Effector memory CD4-positive, alpha-beta T cell (primary cell): ENCODE measurements at places on chromosomes 4 and X.

GRCh38 chrX:74510401-74510800 lies 89.1 kb downstream of the SLC16A2 start:
- no peak for DNase-seq

GRCh38 chr4:73053076-73053475 lies 16.4 kb downstream of the COX18 start:
- no peak for DNase-seq

- DNase-seq = no peak
Measured at GRCh38 chr4:186414390-186414789, 141.0 kb downstream of the MTNR1A start.

DNA sequence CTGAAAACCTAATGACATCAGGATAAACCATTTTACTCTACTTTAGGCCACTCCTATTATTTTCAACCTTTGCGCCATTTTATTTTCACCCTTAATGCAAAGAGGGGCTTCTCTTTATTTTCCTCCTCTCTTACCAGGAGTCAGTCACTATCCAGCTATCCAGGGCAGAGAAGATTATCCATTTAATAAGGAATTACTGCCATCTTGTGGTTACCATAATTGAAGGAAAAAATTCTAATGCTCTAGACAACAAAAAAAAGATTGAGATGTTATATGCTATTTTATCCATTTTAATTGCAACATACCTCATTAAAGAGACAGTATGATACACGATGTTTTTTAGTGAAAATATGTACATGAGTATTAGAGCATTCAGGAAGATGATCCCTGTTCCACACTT lies 514.5 kb upstream of the FAM241A start:
- no peak for DNase-seq

- no peak for DNase-seq
Measured at GRCh38 chr4:92100975-92101374, 202.8 kb upstream of the GRID2 start.

DNA sequence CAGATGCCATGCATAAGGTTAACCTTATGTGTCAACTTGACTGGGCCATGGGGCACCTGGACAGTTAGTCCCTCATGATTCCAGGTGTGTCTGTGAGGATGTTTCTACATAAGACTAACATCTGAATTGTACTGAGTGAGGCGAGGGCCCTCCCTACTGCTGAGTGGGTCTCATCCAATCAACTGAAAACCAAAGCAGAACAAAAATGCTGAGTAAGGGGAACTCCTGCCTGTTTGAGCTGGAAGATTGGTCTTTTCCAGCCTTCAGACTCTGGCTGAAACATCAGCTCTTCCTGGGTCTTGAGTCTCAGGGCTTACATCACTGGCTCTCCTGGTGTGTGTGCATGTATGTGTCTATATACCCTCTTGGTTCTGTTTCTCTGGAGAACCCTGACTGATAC lies 13.8 kb downstream of the NELFA start:
- DNase-seq = no peak

DNA sequence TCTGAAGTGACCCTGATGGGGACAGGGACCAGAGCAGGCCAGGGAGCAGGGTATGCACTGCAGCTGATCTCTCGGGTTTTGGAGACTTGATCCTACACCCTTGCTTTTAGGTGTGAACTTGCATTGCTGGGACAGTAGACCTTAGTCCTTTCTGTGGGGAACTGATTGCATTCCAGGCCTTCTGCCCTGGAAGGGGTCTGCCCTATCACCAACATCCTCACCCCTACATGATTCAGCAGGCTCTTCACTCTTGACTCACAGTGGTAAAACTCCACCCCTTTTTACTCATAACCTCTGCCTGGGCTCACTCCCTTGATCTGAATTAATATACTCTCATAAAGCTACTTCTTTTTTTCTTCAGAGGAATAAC lies 6.6 kb upstream of the DDX60L start:
- no peak for DNase-seq

DNA sequence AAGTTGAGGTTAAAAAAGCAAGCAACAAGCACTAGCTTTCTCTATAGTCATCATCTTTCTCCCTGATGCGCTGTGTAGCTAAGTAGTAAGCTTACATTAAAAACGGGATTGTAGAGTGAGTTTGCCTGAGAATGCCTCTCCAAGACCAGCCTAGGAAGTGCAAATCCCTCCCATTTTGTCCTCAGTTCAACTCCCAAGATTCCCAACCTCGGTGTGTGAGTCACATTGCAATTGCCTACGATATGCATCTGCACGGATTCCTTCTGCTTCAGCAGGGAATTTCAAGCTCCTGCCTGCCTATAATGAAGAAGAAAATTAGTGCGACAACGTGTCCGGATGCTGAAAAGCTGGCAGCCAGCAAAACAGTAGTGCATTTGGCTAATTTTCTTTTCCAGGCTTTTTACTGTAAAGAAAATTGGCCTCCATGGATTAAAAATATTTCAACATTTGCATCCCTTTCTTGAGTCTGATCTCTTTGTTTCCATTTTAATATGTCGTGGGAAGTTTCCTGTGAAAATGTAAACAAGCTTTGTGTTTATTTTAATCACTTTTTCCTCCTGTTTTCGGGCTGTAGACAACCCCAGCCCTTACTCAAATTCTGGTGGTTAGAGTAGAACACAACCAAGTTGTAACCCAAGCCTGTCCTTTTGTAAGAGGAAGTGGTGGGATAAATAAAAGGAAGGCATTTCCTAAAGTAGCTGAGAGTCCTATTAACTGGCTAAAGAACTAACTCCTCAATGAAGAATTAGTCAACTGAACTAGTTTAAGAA lies 58.4 kb upstream of the TET2 start:
- DNase-seq = no peak

DNA sequence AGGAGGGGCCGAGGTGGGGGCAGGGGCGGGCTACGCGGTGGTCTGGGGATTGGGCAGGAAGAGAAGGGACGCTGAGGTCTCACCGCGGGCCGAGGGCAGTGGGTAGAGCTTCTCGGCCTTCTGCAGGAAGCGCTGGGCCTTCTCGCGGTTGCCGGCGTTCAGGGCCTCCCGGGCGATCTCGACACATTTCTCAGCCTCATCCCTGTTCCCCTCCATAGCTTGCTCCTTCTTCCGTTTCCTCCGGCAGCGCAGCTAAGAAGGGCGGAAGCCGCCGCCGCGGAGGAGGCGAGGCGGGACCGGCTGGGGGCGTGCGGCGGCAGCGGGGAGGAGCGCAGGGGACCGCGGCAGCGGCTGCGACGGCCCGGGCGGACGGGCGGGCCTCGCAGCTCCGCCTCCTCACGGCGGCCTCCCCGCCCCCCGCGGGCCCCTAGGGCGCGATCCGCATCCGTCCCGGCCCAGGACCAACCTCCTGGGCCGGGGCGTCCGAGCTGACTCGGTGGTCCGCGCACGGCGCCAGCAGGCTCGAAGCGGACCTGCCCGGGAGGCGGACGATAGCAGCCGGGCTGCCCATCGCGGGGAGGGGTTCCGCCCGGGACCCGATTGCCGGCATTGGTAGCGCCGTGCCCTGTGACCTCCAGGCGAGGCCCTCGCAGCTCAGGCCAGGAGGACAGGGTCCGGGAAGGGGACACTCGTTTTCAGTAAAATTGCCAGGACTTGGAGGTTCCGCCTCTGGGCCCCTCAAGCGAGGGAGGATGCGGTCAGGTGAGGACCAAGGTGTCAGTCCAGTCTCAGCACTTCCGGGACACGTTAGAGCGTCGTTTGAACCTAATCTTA lies at the start of gene DNAJB14:
Gene DNAJB14, minus strand, starts transcription at position 263 of the 834 bp plus-strand sequence. Its CDS starts 47 bp downstream, at position 216.
- peak; percentile 74 for DNase-seq

DNA sequence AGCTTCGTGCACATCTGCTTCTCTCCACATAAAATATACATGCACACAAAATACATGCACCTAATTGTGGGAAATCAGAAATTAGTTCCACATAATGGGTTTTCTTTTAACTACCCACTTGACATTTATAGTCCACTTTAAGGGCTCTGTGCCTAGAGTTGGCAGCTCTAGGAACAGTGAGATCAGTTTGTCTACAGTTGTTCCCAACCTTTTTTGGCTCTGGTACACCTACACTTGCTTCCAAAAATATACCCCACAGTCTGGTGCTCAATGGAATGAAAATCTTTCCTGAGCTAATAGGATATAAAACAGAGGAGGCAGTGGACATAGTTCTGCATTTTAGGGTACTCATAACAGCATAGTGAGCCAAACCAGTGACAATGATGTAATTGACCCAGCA lies 36.1 kb downstream of the HDAC8 start:
- no peak for DNase-seq

DNA sequence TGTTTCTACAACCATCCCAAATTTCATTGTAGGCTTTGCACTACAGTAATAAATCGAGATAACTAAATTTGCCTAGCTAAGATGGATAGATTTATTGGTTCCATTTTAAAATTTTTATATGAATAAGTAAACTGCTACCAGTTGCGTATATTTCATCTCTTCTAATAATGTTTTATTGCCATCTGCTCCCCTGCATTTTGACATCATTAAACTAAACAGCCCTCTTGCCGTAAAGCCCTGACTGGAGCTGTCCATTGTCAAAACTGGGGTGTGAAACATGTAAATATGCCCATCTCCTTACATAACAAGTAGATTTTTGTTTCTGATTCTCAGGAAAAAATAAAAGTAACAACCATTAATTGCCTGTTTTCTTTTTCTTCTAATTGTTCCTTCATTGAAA lies 130.8 kb upstream of the BMPR1B start:
- no peak for DNase-seq
